Head of caudate nucleus (tissue), 42 donors: ENCODE measurements at places on chromosomes 6 and 20.

- DNase-seq = no peak
Observed at GRCh38 chr6:117079951-117080350, 185.4 kb upstream of the VGLL2 start.

DNA sequence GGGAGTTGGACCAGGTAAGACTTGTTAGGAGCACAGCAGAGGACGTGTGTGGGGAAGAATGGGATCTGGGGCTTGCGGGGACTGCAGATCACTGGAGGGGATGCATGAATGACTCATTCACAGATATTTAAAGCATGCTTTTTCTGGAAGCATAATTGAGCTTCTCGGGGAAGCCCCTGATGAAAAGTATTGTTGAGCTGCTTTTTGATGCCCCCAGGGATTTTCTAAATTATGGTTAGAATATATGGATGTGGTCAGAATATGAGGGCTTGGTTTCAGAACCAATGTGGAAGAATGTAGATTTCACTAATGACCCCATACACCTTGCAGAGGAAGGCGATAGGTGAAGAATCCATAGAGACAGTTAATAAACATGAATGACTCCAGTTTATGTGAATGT, 36.1 kb downstream of the GMPR start:
- no peak for DNase-seq

GRCh38 chr6:47168180-47168579, 126.0 kb upstream of the ADGRF1 start:
- no peak for DNase-seq

- no peak for DNase-seq
Observed at GRCh38 chr6:125393449-125393858, 91.7 kb upstream of the HDDC2 start.

- no peak for DNase-seq
Observed at GRCh38 chr20:31685853-31686643, 36.6 kb downstream of the BCL2L1 start.

DNA sequence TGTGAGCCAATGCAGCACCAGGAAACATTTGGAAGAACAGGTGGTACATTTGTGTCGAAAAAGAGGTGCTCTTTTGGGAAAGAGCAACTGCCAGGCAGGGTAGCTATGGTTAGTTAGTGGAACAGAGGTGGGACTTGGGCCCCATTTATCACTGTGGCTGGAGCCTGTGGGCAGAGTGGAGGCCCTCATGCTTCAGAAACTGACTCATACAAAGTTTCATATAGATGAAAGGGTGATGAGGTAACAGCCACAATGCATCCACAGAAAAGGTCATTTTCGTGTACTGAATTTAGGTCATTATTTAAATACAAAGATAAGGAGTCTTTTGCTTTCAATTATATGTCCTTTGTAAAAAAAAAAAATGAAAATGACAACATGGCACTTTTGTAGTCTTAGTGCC, 76.4 kb upstream of the HS3ST5 start:
- DNase-seq = no peak

- no peak for DNase-seq
Observed at GRCh38 chr6:122459240-122459639, 12.4 kb downstream of the SERINC1 start.

- DNase-seq = no peak
Observed at GRCh38 chr20:23654000-23654399, 16.2 kb upstream of the CST3 start.

- DNase-seq = no peak
Observed at GRCh38 chr6:11951868-11952267, 60.2 kb upstream of the HIVEP1 start.

DNA sequence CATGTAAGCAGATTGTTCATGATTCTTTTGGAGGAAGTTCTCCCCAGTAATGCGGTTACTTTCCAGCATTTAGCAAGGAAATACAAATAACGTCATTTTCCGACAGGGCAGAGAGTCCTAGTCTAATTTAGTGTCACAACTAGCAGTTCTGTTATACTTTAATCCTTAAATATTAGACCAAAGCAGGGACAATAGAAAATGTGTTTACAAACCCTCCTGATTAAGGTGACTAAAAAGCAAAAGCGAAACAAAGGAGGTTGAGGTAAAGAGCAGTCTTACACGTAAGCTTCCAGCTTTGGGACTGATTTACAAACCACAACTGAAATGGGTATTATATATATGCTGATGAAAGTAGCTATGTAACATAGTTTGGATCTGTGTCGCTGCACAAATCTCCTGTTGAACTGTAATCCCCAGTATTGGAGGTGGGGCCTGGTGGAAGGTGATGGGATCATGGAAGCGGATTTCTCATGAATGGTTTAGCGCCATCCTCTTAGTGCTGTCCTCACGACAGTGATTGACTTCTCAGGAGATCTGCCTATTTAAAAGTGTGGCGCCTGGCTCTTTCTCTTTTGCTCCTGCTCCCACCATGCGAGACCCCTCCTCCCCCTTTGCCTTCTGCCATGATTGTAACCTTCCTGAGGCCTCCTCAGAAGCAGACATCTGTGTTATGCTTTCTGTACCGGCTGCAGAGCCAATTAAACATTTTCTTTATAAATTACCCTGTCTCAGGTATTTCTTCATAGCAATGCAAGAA, 81.9 kb downstream of the PLCB1 start:
- DNase-seq = no peak

- DNase-seq = no peak
Observed at GRCh38 chr6:1893470-1894130, 283.9 kb downstream of the FOXC1 start.

DNA sequence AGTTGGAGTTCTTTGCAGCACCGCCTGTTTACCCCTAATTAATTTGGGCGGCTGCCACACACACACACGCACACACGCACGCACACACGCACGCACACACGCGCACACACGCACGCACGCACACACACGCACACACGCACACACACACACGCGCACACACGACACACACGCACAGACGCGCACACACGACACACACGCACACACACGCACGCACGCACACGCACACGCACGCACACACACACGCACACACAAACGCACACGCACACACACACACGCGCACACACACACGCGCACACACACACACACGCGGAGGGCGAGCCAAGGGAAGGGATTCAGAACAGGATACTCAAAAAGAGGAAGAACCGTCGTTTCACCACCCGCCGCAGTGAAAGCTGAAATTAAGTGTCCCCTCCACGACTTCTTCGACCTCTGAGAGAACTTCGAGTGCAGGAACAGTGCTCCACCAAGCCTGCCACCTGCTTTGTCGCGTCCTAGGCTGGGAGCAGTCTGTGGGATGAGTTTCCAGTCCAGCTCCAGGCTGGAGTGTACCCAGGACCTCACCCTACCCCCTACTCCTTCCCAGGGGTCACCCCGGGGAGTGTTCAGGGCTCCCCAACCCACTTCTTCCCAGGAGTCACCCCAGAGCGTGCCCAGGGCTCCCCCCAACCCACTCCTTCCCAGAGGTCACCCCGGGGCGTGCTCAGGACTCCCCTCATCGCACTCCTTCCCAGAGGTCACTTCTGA, 1.1 kb downstream of the RNASET2 start:
- DNase-seq = no peak

DNA sequence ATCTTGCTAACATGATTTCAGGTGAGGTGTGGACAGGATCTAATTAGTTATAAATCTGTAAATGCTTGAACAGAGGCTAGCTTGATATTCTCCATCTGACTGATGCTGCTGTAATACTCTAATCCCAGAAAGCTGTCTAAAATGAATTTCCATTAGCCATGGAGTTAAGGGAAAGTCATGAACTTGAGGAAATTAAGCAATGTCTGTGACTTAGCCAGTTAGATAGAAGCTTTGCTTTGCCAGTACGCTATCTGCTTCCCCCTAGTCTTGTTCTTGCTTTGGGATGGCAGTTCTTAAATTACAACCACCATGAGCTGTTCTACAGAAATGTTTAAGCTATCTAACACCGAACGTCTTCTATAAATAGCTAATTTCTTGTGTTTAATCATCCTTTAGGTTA, 195.7 kb downstream of the PRL start:
- DNase-seq = no peak

- DNase-seq = no peak
Observed at GRCh38 chr6:12105271-12105670, 93.2 kb downstream of the HIVEP1 start.

GRCh38 chr20:59025086-59025485, 5.9 kb downstream of the TUBB1 start:
- no peak for DNase-seq

DNA sequence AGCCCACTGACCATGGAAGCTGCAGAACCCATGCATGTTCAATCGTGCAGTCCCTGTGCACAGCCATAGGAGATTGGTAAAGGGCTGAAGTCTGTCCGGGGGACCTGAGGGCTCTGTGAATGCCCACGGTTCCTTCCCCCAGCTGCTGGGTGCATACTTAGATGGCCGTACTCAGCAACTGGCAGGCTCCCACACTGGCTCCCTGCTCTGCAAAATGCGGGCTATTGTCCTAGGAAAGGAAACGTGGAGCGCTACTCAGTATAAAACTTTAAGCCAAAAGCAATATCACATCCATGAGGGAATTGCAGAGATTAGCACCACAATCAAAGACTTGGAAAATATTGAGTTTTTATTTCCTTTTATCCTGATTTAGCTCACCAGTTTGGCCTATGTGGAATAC, 202.0 kb downstream of the WDR27 start:
- peak; percentile 20 for DNase-seq

GRCh38 chr20:15643713-15644112, 929.5 kb downstream of the KIF16B start:
- no peak for DNase-seq

- DNase-seq = peak; percentile 50
Observed at GRCh38 chr20:57257701-57258453, 8.6 kb downstream of the BMP7 start.
